ENCODE measurements at places on chromosomes 1 and 21. TPM values are rescaled to one million over a fixed set of nuclear protein-coding genes. Genes with fewer than 3 reads are reported as not detected.

DNA sequence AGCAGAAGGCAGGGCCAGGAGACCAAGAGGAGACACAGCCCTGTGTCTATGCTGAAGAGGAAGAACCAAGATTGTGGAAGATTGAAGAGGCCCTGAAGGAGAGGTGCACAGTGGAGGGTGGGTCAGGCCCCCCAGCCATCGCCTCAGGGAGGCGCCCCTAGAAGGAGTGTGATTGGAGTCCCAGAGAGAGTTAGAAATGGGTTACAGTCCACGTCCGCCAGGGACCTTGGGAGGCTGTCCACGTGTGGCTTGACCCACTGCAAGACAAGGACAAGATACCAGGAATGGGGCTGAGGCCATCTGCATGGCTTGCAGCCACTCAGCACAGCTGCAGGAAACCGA, 375.1 kb downstream of the NPHP4 start:
- H3K36me3 ChIP-seq: no peaks in the 10 kb centered on the region
- H3K4me3 ChIP-seq: no peak overlapping the region
- H3K4me1 ChIP-seq: no peaks in the 10 kb centered on the region
- no peak overlapping the region for H3K27ac ChIP-seq
- H3K27me3 ChIP-seq: no peaks in the 10 kb centered on the region

DNA sequence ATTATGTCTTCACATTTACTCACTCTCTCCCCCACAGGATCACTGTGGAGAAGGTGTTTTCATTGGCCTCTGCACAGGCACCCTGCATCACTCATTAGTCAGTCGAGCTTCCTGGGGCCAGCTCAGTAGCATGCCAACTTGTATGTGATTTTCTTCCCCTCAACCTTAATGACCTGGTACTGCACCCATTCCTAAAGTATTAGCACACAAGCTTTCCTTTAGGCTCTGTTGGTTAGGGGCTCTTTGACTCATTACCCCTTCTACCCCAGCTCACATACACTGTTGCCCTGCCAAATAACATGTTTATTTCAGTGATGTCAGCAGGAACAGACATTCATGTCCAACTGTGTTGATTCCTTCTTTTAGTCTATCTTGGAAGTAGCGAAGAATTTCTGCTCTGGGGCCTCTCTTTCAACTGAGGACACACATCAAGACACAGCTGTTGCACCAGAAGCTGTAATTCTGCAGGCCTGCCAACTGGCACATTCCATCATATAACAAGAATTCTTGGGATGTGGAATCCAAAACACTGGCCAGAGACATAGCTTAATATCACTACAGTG, 603.5 kb upstream of the ADAMTS5 start:
- H3K4me3 ChIP-seq: no peak overlapping the region
- no peak overlapping the region for H3K27ac ChIP-seq
- H3K36me3 ChIP-seq: no peaks in the 10 kb centered on the region
- DNase-seq: no peak

- no peaks in the 10 kb centered on the region for H3K4me1 ChIP-seq
- no peak overlapping the region for H3K4me3 ChIP-seq
- H3K27me3 ChIP-seq: no peaks in the 10 kb centered on the region
- no peak overlapping the region for H3K27ac ChIP-seq
Observed at GRCh38 chr1:33211972-33212371, 30.1 kb upstream of the TRIM62 start.

DNA sequence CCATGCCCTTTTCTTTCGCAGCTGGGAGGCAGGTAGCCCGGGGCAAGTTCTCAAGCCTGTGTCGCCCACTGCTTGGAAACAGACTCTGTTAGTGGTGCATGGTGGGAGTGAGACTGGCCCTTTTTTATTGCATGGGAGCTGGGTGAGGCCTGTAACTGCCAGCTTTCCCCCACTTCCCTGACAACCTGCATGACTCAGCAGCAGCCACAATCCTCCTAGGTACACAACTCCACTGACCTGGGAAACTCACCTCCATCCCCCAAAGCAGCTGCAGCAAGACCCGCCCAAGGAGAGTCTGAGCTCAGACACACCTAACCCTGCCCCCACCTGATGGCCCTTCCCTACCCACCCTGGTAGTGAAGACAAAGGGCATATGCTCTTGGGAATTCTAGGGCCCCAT, 25.8 kb downstream of the PIGP start:
- peaks cover 16% of the 10 kb centered on the region for H3K4me1 ChIP-seq
- peaks cover 80% of the 10 kb centered on the region for H3K27me3 ChIP-seq
- H3K27ac ChIP-seq: no peak overlapping the region
- DNase-seq: no peak
- no peak overlapping the region for H3K4me3 ChIP-seq

GRCh38 chr1:90358448-90358847, 358.7 kb downstream of the BARHL2 start:
- H3K4me1 ChIP-seq: peaks cover 8% of the 10 kb centered on the region
- no peak overlapping the region for H3K27ac ChIP-seq
- no peaks in the 10 kb centered on the region for H3K36me3 ChIP-seq
- H3K27me3 ChIP-seq: no peaks in the 10 kb centered on the region
- DNase-seq: no peak

DNA sequence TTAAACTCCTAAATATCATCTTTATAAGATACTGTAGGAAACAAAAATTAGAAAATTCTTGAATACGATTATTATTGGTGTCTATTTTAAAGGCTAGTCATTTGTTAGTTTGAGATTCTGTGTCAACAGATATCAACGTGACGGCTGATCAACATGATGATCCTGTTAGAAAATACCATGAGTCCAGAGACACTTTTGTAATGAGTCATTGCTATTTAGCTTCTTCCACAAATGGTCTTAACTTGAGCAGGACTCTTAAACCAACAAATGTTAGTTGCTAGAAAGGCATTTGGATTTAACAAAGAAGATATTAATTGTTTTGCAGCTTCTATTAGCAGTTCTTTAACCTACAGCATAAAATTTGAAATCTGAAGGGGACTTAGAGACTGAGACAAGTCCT, 131.2 kb downstream of the TGFB2 start:
- no peaks in the 10 kb centered on the region for H3K36me3 ChIP-seq
- no peak overlapping the region for H3K27ac ChIP-seq
- no peak overlapping the region for H3K4me3 ChIP-seq
- DNase-seq: no peak
- H3K27me3 ChIP-seq: no peaks in the 10 kb centered on the region
- H3K4me1 ChIP-seq: no peaks in the 10 kb centered on the region

DNA sequence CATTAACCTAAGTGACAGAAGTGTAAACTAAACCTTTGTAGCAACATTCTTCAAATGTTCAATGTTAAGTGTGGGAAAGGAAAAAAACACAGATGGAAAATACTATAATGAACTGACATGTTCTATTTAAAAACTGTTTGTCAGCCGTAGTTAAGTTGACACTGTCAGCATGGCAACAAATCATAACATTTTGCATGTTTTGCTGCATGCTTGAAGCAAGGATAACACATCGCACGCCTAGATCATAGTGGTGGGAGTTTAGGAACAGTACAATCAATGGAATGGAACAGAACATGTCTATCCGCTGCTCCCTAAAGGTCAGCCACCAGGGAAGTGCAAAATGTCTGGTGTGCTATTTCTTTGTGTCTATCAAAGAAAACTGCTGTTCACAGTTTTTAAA, 62.5 kb upstream of the ESRRG start:
- DNase-seq: no peak
- no peak overlapping the region for H3K4me3 ChIP-seq
- H3K27me3 ChIP-seq: no peaks in the 10 kb centered on the region
- no peak overlapping the region for H3K27ac ChIP-seq
- H3K36me3 ChIP-seq: no peaks in the 10 kb centered on the region

- H3K27ac ChIP-seq: no peak overlapping the region
- H3K4me3 ChIP-seq: no peak overlapping the region
- H3K36me3 ChIP-seq: no peaks in the 10 kb centered on the region
- no peak for DNase-seq
Observed at GRCh38 chr1:53270107-53270506, 31.8 kb upstream of the MAGOH start.

DNA sequence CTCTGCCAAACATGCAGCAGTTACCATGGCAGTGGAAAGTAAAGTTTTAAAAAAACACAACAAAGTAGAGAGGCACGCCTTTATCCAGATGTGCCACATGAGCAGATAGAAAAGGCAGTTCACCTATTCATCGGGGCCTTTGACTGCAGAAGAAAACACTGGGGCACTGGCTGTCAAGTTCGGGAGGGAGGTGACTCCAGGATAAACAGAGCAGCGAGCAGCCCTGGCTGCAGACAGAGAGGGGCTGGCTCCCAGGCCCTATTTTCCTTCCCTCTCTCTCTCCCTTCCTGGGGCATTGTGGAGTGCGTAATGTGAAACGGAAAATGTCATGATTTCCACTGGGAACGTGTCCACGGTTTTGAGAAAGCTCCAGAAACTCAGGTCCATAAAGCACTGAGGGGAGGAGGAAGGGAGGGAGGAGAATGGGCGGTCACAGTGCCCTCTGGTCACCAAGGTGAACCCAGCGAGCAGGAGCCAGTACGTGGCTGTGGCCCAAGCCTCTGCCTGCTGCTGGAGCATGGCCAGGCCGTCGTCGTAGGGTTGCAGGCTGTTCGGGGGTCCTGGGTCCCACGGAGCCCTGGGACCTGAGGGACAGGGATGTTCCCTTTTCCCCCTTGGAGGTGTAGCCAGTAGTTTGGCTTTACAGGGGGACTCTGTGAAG, 114.7 kb upstream of the IRF2BP2 start:
- H3K27me3 ChIP-seq: no peaks in the 10 kb centered on the region
- peak; percentile 32 for DNase-seq
- peak overlapping the region; percentile 55 for H3K27ac ChIP-seq
- peaks cover 56% of the 10 kb centered on the region for H3K4me1 ChIP-seq

Gene KIAA1614
- total RNA-seq: 3.8 TPM

Gene ILF2
- total RNA-seq: 475 TPM
